ENCODE measurements at places on chromosomes 6 and 20. TPM values are rescaled to one million over a fixed set of nuclear protein-coding genes. Genes with fewer than 3 reads are reported as not detected.

The RIPOR2 gene
- 0.42 TPM for total RNA-seq

The TBX18 gene
- total RNA-seq = 16.4 TPM

The MTG2 gene
- 87.3 TPM for total RNA-seq

The BMP2 gene
- 0.10 TPM for total RNA-seq

The TPX2 gene
- total RNA-seq = 139 TPM

The NDRG3 gene
- 59.5 TPM for total RNA-seq

The SPDEF gene
- total RNA-seq = not detected

The SIRPB1 gene
- not detected for total RNA-seq

The LAMA2 gene
- total RNA-seq = 6.7 TPM

The VSTM2L gene
- total RNA-seq = 4.0 TPM
